ENCODE measurements at places on chromosomes 7 and 10.

DNA sequence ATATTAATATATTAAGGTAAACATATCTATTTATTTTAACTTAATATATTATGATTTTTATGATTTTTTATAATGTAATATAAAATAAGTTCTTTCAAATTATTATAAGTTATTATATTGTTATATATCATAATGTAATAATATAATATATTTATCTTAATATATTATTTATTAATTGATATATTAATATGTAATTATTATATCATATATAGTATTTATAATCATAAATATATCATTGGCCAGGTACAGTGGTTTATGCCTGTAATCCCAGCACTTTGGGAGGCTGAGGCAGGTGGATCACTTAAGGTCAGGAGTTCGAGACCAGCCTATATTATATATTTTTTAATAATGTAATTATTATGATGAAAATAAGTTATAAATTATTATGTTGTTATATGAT is 118.1 kb downstream of the MPP7 start:
- no peak for DNase-seq

GRCh38 chr10:31071232-31072005 is 39.8 kb upstream of the ZNF438 start:
- no peak for DNase-seq

DNA sequence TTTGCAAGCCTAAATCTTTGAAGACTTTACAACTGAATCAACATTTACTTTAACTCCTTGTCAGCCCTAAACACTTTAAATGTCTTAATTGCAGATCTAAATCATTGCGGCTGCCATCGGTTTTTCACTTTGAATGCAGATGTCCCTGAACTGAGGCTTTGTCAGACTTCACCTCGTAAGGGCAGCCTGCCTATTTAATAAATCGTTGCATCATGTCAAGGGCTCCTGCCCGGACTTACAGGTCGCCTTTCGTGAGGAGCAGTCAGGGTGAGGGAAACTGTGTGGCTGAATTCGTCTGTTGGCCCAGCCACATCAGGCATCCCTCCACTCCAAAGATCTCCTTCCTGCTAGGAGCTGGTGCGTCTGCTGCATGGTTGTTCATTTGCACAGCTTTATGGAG is 368.2 kb upstream of the NPVF start:
- DNase-seq: no peak

DNA sequence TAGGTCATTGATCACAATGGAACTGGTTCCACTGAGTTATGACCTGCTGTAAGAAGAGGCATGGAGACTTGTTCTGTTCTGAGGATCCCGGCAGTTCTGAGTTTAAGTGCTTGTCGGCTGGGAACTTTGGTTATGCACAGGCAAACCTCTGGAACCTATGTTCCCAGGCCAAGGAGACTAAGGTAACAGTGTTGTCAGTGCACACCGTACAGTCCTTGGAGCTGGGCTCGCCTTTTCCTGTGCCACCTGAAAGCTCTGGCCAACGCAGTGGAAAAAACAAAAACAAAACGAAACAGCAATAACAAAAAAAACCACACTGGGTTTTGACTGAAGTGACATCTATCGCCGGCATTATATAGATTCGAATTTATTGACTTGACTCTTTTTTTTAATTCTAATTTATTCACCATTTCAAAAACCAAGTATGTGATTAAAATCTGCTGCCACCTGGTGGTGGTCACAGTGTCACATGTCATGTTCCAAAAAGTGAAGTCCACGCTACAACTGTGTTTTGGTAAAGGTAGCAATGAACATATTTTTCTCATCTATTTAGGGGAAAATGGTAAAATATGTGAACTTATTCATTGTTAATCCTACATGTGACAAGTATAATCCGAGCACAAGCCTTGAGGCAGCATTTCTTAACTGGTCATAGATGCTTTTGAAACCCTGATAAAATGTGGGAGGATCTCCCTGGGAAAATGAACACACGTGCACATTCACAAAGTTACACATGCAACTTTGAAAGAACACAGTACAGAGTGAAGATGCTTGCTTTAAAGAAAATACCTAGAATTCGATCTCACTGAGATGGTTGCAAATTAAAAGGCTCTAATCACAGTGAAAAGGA is 113.8 kb upstream of the PPP2R2D start:
- DNase-seq: peak; percentile 0

DNA sequence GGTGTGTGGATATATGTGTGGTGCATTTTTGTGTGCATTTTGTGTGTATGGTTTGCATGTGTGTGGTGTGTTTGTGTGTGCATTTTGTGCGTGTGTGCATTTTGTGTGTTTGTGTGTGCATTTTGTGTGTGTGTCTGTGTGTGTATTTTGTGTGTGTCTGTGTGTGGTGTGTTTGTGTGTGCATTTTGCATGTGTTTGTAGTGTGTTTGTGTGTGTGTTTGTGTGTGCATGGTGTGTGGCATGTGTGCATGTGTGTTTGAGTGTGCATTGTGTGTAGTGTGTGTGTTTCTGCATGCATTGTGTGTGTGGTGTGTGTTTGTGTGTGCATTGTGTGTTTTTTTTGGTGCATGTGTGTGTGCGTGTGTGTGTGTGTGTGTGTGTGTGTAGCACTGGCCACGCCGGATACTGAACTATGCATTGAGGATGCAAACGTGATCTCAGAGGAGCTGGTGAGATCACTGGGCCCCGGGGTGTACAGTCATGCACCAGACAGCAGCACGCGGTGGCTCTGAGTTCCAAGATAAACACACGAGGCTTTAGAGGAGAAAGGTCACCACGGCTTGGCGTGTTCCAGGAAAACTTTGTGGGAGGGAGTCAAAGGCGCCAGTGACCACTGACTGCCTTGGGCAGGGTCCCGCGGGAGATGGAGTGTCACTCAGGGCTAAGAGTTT is 106.6 kb upstream of the SHH start:
- no peak for DNase-seq

GRCh38 chr7:154912871-154913637 is 89.9 kb downstream of the PAXIP1 start:
- DNase-seq: no peak

DNA sequence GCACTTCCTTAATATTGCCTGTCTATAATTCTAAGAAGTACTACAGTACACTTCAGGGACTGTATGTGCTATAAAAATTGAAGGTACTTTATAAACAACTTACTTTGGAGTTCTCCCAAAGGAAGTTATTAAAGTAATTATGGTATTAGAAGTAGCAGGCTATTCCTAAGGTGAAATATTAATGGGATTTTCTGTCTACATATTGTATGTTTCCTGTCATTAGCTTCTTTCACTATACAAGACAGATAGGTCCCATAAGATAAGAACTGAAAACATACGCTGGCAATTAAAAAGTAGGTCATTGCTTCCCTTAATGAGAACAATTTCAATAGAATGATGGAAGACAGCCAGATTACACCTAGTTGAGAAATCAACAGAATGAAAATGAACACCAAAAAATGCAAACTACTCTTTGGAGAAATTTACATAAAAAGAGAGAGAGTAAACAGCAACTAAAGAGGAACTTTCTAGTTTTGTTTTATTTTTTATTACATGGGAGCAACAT is 147.0 kb downstream of the HBP1 start:
- no peak for DNase-seq

- DNase-seq: peak; percentile 92
Observed at GRCh38 chr7:70612811-70613210, 519.1 kb upstream of the GALNT17 start.

DNA sequence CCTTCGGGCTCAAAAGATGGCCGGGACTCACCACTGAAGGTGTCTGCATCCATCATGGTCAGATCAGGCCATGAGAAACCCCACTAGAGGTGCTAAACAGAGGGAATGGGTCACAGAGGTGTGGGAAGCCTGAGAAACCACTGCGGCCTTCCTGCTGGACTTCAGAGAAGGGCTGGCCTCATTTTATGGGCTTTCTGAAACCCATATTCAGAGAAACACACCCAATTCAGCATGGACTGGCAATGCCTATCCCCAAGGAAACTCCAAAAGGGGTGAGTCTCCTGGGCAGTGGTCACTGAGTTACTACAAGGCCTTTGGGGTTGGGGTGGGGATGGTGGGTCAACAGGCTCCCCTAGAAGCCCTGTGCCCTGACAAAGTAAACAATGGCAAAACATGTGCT is 58.0 kb downstream of the DLG5 start:
- DNase-seq: no peak

- no peak for DNase-seq
Observed at GRCh38 chr10:78046711-78047269, 13.1 kb downstream of the RPS24 start.

- peak; percentile 30 for DNase-seq
Observed at GRCh38 chr10:79407811-79408795, 37.3 kb downstream of the ZCCHC24 start.

- peak; percentile 2 for DNase-seq
Observed at GRCh38 chr10:64430690-64431323, 909.6 kb downstream of the REEP3 start.

DNA sequence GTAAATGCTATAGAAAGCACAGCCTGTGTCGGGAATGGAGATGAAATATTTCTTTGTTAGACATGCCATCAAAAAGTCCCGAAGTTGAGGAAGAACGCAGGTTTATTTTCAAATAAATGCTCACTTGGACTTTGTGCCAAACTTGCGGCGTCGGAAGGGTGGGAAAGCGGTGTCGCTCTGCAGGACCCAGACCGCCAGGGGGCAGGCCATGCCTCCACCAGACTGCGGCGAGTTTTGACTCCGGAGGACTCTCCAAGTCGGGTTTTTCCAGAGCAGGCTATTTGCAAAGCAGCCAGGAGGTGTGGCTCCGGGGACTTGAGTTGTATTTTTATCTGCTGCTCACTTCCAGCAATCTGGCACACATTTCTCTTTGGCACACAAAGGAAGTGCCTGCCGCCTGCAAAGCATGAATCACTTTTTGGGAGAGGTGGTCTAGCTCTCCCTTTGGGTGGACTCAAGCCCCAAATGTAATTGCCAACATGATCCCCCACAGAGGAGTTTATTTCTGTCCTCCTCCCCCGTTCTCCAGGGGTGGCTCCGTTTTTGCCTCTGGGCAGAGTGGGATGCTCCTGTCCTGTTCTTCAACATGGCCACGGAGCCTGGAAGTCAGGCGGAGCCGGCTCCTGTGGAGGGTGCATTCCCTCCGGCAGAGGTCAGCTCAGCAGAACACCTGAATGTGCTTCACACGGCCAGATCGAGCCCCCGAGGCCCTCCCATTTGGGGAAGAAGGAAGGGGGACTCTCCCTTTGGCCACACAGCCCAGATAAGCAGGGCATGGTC is 82.3 kb upstream of the GPR26 start:
- peak; percentile 16 for DNase-seq

DNA sequence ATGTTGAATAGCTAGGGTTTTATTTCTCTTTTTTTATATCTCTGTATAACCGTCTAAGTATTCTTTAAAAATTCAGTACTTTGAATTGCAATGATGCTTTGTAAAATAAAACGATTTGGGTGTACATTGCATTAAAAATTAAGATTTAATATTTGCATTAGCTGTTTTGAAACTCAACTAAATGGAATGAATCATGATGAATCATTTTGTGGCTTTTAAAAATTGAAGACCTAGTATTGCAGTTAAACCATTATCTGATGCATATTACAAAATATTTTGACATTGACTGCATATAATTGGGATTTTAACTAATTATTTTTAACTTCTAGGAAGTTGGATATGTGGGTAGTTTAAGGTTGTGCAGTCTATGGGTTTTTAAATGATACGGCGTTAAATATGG is 314.0 kb downstream of the CDK14 start:
- no peak for DNase-seq

DNA sequence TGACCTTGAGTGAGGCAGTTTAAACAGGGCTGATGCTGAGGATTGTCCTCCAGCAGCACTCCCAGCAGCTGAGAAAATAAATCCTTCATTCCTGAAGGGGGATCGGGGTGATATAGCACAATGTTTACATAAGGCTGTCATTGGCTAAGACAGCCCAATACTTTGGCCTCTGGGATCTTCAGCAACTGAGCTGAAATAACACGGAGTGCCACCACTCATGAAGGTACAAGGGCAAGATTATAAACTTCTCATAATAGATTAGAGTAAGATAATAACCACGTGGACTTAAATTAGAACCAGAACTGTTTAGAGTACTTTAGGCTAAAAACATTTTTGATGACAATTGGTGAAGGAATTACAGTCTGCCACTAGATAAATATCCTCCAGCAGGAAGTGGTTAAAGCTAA is 70.0 kb upstream of the PAPSS2 start:
- no peak for DNase-seq

- no peak for DNase-seq
Observed at GRCh38 chr7:149870701-149871483, 2.9 kb upstream of the ATP6V0E2 start.

DNA sequence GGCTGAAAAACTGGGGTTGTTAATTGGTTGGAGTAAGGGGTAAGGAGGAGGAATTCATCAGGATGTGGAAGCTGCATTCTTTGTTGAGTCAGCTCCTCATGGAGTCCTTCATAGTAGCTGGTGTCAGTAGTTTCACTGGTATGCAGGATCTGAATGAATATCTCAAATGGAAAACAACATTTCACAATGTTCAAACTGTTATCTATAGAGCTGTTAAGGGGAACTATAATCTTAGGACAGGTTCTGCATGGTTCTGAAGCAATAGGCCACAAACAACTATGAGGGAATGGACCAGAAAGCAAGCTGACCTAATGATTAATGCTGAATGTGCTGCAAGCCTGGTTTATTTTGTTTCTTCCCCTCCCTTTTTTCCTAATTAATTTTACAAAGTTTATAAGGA is 225.8 kb downstream of the IPMK start:
- DNase-seq: no peak

- DNase-seq: no peak
Observed at GRCh38 chr7:49228426-49229098, 304.2 kb downstream of the CDC14C start.

GRCh38 chr7:80666376-80666775 is 27.9 kb downstream of the CD36 start:
- no peak for DNase-seq

GRCh38 chr7:13257661-13258060 is 570.2 kb downstream of the ARL4A start:
- DNase-seq: no peak

DNA sequence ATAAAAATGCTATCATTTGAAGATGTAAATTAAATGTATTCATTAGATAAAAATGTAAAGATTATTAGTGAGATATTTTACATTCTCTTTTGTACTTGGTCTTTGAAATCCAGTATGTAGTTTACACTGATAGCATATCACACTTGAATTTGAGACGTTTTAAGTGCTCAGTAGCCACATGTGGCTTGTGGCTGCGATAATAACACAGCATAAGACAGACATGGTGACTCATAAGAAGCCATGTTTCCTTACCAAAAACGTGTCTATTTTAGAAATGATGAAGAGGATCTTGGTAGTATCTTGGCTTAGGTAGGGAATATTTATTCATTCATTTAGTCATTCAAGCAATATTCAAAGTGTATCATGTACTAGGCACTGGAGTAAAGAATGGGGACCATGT is 149.3 kb downstream of the POU6F2 start:
- DNase-seq: no peak

- DNase-seq: no peak
Observed at GRCh38 chr10:103746598-103746997, 108.8 kb downstream of the SH3PXD2A start.

- no peak for DNase-seq
Observed at GRCh38 chr7:27640884-27641574, 21.7 kb downstream of the HIBADH start.

- no peak for DNase-seq
Observed at GRCh38 chr10:78779339-78779955, 289.3 kb upstream of the ZMIZ1 start.
